Activated naive CD8-positive, alpha-beta T cell treated with anti-CD3 and anti-CD28 coated beads, Interleukin-2, amount 10 ng/mL, durations not matched to agents 7 days and 5 days (primary cell): ENCODE measurements at places on chromosomes 2 and 18.

GRCh38 chr2:28716265-28716865 is 35.3 kb upstream of the PPP1CB start:
- no peaks in the 10 kb centered on the region for H3K36me3 ChIP-seq
- H3K27me3 ChIP-seq = peaks cover 2% of the 10 kb centered on the region

GRCh38 chr2:53220969-53221368 is 546.6 kb upstream of the CHAC2 start:
- no peak overlapping the region for H3K4me3 ChIP-seq
- H3K27me3 ChIP-seq = no peaks in the 10 kb centered on the region
- H3K36me3 ChIP-seq = no peaks in the 10 kb centered on the region
- no peaks in the 10 kb centered on the region for H3K4me1 ChIP-seq
- H3K27ac ChIP-seq = no peak overlapping the region
- DNase-seq = no peak

DNA sequence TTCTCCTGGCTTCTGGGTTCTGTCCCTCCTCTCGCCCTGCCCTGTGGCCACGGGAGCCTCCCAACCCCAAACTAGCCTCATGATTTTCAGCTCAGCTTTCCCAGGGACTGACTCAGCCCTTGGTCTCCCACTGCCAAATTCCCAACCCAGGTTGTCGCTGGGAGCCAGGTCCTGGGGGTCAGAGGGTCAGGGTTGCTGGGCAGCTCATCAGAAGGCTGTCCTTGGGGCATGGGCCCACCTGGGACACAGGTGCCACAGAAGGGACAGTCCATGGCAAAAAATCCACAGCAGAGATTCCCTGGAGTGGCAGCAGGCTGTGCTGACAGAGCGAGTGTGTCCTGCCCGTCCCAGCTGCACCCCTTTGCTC is 180.4 kb downstream of the TWIST2 start:
- no peak overlapping the region for H3K27ac ChIP-seq
- no peaks in the 10 kb centered on the region for H3K36me3 ChIP-seq
- no peak overlapping the region for H3K4me3 ChIP-seq
- H3K4me1 ChIP-seq = no peaks in the 10 kb centered on the region
- peaks cover 17% of the 10 kb centered on the region for H3K27me3 ChIP-seq

- no peak overlapping the region for H3K4me3 ChIP-seq
- H3K4me1 ChIP-seq = peaks cover 44% of the 10 kb centered on the region
- no peak for DNase-seq
- H3K36me3 ChIP-seq = peaks cover 81% of the 10 kb centered on the region
Measured at GRCh38 chr2:97726261-97727064, 13.1 kb downstream of the ZAP70 start.

DNA sequence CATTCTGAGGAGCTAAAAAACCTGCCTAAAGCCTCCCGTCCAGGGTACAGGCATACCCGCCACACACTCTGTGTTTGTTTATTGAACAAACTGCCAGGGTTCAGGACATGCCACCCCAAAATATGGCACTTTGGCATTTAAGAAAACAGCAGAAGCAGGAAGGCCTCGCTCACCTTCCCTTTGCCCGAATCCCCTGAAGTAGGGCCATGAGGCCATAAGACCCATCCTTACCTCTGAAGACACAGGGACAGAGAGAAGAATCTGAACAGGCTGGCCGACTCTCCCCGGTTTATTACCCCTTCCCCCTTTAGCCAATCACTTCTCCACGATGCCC is 1.7 kb upstream of the NEURL3 start:
- H3K4me1 ChIP-seq = peaks cover 21% of the 10 kb centered on the region
- H3K4me3 ChIP-seq = no peak overlapping the region
- peaks cover 7% of the 10 kb centered on the region for H3K27me3 ChIP-seq
- H3K27ac ChIP-seq = no peak overlapping the region
